ENCODE measurements at places on chromosomes 7 and 10. TPM values are rescaled to one million over a fixed set of nuclear protein-coding genes. Genes with fewer than 3 reads are reported as not detected.

The ENTPD1 gene
- polyA plus RNA-seq, result 26.5 TPM

The SFTPA1 gene
- not detected for polyA plus RNA-seq

The PRR15 gene
- not detected for polyA plus RNA-seq

- DNase-seq, result no peak
These were observed 483.0 kb upstream of the SORCS1 start for GRCh38 chr10:107647462-107647861.

GRCh38 chr7:87648316-87648715 is 20.1 kb downstream of the RUNDC3B start:
- no peak for DNase-seq
